Activated CD8-positive, alpha-beta T cell treated with anti-CD3 and anti-CD28 coated beads for 36 hours (primary cell): ENCODE measurements at places on chromosomes 1 and 21.

DNA sequence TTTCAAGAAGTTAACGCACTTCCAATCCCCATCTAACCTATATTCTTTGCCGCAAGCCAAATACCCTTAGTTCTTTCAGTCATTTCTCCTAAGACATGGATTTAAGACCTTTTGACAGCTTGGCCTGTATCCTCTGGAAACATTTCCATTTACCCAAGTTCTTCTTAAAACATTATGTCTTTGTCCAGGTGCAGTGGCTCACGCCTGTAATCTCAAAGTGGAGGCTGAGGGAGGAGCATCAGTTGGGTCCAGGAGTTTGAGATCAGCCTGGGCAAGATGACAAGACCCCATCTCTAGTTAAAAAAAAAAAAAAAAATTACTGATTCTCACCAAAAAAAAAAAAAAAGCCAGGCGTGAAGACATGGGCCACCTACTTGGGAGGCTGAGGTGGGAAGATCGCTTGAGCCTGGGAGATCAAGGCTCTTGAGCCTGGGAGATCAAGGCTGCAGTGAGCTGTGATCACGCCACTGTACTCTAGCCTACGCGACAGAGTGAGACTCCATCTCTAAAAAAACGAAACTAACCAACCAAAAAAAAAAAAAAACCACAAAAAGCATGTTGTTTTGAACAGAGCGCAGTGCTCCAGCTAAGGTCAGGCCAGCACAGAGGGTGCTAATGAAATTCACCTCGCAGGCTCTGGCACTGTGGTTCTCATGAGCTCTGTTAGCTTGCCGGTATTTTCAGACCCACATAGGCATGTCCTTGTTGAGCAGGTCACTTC, 36.0 kb downstream of the NUAK2 start:
- DNase-seq, result peak; percentile 75

- peak; percentile 85 for DNase-seq
Observed at GRCh38 chr1:40849801-40850592, 12.2 kb downstream of the CITED4 start.

DNA sequence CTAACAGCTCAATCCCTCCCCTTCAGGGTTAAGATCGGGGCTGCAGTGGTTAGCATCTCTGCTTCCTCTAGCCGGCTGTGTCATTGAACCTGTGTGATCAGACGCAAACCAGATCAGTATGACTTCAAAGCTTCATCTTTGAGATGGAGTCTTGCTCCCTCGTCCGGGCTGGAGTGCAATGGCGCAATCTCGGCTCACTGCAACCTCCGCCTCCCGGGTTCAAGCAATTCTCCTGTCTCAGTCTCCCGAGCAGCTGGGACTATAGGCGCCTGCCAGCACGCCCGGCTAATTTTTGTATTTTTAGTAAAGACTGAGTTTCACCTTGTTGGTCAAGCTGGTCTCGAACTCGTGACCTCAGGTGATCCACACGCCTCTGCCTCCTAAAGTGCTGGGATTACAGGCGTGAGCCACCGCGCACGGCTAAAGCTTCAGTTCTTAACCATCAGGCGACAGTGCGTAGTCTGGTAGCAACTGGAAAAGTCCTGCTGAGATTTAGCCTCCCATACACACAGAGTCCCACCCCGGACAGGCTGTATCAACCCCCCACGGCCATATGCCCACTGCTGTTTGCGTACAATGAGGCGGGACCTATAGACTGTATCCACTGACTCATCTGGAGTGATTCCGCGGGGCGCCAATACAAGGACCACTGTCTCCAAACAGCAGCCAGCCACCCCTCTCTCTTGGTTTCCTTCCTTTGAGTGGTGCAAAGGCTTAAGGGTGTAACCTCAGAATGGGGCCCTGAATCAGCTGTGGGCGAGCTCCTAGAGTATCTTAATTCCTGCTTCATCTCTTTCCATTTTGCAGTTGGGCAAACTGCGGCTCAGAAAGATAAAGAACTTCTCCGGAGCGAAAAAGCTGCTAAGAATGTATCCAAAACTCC, 23.3 kb downstream of the CELA3A start:
- DNase-seq, result peak; percentile 94

- no peak for DNase-seq
Observed at GRCh38 chr1:178254433-178254832, 160.5 kb downstream of the RASAL2 start.

- no peak for DNase-seq
Observed at GRCh38 chr1:21568006-21568746, 59.0 kb downstream of the ALPL start.

DNA sequence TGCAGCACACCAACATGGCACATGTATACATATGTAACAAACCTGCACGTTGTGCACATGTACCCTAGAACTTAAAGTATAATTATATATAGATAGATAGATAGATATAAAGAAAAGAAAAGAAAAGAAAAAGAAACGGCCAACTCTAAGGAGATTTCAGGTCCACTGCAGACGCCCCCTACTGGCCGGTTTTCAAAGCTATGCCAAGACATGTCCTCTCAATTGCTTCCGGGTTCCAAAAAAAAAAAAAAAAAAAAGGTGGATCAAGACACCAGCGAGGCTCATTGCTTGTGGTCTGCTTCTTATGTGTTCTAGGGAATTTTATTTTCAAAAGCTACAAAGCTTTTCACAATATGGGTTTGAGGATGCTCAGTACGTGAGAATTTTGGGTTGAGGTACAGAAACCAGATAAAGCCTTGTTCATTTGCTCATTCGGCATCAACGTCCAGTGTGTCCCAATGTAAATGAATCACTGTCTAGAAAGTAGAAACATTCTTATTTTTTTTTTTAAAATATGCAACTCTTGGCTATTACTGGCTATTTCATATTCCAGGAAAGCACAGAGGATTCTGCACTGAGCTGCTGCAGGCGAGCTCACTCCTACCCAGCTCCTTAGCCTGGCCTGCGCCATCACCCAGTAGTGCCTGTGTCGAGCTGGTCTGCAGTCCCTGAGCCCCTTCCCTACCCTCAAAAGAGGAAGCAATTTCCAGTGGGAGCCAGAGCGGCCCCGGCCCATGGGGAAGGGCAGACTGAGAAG, 643.0 kb downstream of the KIF26B start:
- DNase-seq, result peak; percentile 20

- DNase-seq, result no peak
Observed at GRCh38 chr1:69313118-69313517, 254.6 kb upstream of the LRRC7 start.

DNA sequence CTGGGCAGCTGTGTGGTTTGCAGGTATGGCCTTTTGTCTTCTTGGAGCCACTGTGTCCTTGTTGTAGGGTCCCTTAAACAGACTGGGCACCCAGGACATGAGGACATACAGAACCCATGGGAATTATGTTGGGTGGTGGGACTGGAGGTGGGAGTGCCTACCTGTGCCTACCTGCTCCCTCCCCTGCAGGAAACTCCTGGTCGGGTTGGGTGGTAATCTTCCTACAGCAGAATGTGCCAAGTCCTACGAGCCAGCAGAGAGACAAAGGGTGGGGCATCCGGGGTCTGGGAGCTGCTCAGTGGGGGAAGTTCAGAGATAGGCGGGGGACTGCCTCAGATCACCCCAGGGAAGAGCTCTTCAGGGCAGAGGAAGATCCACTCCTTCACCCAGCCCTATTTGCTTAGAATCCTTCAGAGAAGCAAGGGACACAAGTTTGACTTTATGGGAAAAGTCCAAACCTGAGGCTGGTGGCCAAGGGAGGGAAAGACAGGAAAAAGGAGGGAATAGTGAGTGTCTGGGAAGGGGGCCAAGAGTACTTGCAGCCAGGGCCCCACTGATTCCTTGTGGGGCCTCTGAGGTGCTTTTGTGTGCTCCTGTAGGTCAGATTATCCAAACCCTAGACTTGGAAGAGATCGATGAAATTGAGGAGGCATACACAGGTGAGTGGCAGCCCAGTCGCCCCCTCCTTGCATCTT, 58.3 kb downstream of the KIF21B start:
- DNase-seq, result no peak

DNA sequence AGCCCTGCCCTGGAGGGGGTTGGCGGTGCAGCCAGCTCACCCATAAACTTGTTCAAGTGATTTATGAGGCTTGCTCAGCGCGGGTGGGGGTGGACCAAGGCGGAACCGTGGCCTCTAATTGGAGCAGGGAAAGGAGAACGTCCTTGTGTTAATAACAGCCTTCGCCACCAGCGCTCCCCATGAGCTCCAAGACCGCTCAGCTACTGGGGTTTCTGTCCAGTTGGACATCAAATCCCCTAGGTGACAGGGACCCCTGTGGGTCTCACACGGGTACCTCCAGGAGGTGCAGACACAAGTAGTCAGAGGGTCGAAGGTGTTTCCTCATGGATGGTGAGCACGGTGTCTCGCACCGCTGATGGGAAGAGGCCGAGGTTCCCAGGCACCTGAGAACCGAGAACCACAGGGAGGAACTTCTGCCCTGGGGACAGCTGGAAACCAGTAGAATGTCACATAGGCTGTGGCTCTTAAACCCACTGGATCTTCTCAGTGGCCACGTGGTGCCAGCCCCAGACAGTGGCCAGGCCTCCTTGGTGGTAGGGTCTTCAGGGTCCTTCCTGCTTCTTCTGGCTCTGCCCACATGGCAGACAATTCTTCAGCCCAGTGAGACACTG, 3.7 kb upstream of the ACTRT2 start:
- no peak for DNase-seq

DNA sequence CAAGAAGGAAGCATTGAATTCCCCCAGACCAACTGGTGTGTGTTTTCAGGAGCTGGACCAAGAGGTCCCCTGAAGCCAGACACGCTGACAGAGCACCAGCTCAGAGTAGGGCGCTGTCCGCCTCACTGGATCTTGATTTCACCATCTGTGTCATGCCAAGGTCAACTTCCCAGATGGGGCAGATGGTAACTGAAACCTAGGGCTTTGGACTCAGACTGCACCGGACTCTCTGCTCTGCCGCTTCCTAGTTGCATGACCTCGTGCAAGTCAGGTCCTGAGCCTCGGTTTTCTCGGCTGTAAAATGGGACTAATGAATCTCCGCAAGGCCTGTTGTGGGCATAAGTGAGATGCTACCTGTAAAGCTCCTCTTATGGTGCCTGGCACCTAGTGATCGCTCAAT, 17.9 kb upstream of the CASZ1 start:
- DNase-seq, result no peak

- no peak for DNase-seq
Observed at GRCh38 chr1:207938016-207938415, 27.1 kb upstream of the CD34 start.

- peak; percentile 40 for DNase-seq
Observed at GRCh38 chr1:905071-905749, 18.5 kb upstream of the SAMD11 start.

DNA sequence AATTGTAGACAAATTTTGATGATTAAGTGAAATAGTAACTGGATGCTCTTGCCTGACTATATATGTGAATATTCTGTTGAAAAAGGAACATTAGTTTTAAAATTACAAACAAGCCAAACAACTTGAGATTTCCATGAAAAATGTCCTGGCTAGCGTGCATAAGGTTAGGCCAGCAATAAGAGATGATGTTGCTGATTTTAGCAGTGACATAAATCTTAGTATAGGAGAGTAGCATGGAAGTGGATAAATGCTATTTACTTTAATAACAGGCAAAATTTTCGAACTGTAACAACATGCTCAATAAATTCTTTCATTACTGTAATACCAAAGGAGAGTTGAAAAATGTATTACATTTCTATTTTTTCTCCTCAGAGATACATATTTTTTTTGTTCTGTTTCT, 266.6 kb downstream of the LRRC7 start:
- DNase-seq, result no peak

DNA sequence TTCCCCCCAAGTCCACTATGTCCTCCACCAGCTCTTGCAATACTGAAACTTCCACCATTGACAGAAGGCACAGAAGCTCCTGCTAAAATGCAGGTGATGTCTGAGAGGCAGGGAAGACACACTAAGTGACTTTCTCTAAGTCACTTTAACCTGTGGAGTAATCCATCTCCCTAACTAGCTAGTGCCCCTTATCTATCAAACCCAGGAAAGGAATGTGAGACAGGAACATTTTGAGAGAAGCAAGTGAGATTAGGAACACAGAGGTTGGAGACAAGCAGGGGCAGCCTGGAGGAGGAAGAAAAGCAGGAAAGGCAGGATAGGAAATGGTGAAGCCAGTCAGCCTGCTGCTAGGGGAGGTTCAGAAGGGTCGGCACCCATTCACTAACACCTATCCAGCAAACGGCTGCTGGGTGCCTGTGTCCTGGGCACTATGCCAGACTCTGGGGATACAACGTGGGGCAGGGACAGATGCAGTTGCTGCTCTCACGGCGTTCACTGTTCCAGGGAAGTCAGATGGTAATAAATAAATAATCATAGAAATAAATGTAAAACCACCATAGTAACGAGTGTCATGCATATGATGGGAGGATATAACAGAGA, 7.0 kb downstream of the GPA33 start:
- no peak for DNase-seq

DNA sequence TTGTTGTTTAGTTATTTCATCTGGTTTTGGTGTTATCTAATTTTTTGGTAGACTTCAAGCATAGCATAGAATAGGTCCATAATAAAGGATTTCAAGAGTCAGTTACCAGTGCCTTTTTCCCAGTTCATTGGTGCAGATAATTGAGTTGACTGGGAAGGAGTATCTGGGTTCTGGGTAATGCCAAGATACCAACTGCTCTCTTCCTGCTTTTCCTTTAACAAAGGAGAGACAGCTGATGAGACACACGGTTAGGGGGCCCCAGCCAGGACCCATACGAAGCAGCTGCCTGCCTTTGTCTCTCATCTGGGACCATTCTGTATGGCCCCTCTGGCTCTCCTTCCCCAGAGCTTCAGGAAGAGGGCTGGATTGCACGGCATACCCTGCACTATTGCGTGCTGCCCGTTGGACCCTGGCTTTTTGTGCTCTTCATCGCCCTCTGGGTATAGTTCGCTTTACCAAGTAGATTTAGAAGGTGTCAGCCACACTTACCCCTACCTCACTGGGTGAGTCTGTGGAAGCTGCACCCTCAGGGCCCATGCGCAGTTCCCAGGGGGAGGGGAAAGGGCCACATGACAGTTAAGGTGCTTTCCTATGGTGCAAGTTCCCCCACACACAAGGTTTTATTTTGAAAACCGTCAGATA, 7.0 kb downstream of the NAV1 start:
- DNase-seq, result no peak

DNA sequence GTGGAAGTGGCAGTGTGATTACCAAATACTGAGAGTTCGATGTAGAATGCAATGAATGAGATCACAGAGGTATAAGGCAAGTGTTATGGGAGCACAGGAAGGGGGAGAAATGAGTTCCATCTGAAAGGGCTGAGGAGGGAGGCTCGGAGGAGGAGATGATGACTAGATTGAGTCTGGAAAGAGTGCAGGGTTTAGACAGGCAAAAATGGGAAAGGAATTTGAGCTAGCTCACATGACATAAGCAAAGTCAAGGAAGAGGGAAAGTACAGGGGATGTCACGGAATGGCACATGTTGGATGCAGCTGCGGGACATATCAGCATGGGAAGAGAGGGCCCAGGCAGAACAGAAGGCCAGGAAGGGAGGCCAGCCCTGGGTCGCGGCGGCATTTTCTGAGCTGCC, 132.7 kb downstream of the RUNX1 start:
- DNase-seq, result no peak
